ENCODE measurements at places on chromosomes 7 and 10.
A peak's percentile ranks its signal among the peaks of the same experiment; 100 is the strongest.

DNA sequence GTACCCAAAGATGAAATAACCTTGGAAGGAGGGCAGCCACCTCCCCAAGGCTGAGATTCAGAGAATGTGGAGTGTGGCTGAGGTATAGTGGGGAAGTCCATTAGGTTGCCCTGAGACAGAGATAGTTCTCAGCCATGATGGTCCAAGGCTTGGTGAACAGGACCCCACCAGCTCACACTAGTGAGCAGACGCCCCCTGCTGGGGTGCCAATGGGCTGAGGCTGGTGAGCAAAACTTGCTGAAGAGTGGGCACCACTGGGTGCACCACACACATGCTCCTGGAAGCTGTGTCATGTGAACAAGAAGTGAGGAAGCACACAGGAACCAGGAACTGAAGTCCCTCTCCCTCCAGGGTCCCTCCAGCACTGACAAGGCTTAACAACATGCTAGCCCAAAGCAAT lies 8.9 kb downstream of the FBXL13 start:
- peak; percentile 31 for DNase-seq

- DNase-seq: no peak
Measured at GRCh38 chr7:112067632-112068540, 138.3 kb downstream of the DOCK4 start.

DNA sequence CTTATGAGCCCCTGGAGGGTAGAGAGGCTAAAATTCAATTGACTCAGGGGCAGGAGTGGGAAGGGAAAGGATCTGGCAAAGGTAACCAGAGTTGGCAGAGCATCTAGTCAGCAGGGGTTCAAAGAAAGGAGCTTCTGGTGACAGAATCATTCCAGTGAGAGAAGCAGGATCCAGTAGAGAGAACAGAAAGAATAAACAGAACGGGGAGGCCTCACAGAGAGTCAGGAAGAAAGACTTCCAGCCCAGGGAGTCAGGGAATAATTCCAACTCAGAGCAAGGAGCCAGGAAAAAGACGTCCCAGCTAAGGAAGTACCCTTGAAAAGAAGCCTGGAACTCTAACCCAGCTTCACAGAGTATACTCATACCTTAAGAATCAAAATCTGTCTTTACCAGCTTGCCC lies 66.6 kb upstream of the CPXM2 start:
- DNase-seq: no peak

GRCh38 chr10:31197886-31198285 lies 121.1 kb upstream of the ZEB1 start:
- DNase-seq: no peak

DNA sequence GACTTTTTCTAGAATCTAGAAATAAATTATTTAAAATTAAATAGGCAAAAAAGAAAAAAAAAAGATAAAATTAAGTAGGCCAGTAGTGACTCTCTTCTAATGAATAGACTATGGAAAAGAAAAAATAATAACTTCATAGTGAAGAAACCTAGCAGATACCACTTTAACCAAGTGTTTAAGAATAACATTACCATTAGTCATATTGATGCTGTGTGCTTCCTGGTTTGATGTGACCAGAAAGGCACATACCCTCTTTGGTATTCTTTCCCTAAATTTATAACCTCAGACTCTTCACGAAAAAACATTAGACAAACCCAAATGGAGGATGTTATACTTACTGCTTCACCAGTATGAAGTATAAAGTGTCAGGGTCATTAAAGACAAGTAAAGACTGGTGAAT lies 42.6 kb downstream of the KIF20B start:
- DNase-seq: no peak

DNA sequence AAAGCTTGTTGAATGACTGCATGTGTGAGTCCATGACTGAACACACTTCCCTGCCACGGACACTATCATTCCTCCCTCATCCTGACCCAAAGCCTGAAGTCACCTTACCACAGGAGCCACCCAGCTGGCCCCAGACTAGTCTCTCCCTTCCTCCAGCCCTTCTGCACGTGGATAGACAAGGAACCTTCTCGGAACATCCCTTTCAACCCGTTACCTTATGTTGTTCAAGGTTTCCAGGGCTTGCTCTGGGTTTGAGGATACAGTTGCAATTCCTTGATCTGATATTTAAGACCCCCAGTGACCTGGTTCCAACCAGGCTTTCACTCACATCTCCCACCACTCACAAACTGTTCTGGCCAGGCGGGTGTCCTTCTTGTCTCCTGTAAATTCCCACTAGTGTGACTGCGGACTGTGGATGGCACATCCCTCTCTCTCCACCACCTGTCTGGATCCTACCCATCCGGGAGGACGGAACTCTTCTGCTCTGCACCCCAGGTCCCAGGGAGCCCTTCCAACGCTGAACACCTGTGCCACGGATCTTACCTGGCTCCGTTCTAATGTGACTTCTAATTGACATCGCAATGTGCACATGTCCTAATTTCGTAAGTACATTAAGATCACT lies 62.5 kb downstream of the HIPK2 start:
- no peak for DNase-seq

- DNase-seq: no peak
Measured at GRCh38 chr7:3942816-3943745, 642.0 kb downstream of the SDK1 start.

DNA sequence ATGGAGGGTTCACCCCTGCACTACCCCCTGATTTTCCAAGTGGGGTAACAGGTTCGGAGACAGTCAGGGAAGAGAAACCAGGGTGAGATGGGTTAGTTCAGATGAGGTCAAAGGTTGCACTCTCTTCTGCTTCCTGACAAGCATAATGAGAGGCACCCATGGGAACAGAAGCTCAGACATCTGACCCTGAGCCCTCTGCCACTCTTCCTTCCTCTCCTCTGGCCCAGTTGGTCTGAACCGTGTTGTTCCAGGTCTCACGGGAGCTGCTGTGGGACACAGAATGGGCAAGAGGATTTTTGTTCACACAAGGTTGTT lies 38.4 kb downstream of the DNAJB12 start:
- DNase-seq: no peak

DNA sequence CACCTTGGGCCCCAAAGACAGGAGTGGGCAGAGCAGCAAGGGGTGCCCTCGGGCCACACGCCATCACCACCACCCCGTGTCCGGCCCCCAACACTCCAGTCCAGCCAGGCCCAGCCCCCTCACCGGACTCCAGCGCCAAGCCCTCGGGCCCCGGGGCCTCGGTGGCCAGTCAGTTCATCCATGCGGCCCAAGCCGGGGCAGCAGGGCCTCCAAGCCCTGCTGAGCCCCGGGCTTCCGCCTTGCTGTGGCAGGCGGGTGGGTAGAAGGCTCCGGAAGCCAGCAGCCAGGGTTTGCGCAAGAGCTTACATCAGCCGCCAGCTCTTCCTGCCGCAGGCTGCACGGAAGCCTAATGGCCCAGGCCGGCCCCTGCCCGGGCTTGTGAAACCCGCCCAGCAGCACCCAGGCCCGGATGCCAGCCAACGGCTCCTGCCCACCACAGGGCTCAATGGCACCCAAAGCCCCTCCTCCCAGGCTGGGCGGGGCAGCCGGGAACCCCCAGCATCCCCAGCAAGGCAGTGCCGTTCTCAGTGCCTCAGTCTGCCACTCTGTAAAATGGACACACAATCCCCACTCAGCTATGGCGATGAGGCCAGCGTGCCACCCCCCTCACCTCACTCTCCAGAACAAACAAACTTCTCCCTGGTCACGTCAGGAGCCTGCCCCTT lies 26.5 kb downstream of the TNRC18 start:
- peak; percentile 74 for DNase-seq

DNA sequence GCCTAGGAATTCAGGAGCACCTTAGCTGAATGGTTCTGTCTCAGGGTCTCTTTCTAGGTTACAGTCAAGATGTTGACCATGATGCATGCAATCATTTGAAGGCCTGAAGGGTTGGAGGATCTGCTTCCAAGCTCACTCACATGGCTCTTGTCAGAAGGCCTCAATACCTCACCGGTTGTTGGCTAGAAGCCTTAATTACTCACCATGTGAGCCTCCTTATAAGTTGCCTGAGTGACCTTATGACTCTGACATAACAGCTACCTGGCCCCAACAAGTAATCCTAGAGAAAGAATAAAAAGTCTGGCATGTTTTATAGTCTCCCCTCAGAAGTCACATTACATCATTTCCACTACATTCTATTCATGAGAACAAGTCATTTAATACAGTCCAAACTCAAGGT lies 3.4 kb upstream of the C1GALT1 start:
- DNase-seq: no peak

- DNase-seq: no peak
Measured at GRCh38 chr10:13651969-13652720, 65.4 kb downstream of the PRPF18 start.

- no peak for DNase-seq
Measured at GRCh38 chr7:99499371-99499720, 735 bp downstream of the ZNF394 start.

DNA sequence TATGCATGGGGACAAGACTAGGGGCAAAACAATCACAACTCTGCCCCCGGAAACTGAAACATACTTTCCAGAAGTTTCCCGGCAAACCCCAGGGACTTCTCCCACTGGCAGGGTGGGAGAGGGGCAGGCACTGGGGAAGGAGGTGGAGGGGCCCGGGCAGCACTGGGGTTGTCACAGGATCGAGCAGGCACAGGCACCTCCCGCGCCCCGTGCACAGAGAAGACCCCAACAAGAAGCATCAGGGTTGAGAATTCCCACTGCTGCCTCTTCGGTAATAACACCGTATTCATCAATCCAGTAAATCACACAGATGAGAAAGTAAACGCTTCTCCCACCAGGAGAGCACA lies 490.5 kb downstream of the PTPRN2 start:
- no peak for DNase-seq

DNA sequence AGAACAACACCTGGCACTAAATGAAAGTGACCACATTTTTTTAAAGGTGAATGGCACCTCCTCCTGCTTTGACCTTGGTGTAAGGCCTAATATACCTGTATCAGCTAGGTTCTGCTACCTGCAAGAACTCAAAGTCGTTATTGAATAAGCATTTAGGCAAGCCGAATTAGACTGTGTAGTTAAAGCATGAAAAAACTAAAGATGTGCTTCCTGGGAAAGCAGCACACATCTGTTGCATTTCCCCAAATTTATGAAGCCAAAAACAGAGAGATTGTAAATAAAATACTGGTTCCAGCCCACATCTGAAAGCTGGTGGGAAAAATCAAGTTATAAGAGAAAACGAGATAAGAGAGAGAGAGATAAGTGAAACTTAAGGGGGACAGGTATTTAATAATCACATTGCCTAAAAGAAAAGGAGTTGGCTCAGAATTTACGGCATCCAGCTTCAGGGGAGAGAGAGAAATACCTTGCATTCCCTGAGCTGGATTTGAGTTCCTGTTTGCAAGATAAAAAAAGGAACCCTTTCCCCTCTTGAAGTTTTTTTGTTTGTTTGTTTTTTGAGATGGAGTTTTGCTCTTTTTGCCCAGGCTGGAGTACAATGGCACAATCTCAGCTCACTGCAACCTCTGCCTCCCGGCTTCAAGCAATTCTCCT lies 1.8 kb upstream of the XPNPEP1 start:
- DNase-seq: no peak

DNA sequence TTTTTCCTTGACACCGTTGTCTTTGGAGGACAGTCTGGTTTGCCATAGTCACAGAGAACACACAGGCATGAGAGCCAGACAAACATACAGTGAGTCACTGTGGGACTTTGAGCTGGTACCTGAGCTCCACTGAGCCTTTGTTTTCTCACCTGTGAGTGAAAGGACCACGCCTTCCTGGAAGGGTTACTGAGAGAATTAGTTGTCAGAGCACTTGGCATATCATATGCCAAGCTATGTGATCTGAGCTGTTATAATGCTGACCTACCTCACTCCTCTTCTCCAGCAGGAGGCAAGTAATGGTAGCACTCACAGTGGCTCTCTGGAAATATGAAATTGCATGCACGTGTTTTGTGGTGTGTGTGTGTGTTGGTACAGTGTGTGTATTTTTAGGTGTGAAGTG lies 59.7 kb downstream of the CXCL12 start:
- no peak for DNase-seq

- DNase-seq: no peak
Measured at GRCh38 chr7:78479348-78479747, 680.8 kb downstream of the PHTF2 start.

DNA sequence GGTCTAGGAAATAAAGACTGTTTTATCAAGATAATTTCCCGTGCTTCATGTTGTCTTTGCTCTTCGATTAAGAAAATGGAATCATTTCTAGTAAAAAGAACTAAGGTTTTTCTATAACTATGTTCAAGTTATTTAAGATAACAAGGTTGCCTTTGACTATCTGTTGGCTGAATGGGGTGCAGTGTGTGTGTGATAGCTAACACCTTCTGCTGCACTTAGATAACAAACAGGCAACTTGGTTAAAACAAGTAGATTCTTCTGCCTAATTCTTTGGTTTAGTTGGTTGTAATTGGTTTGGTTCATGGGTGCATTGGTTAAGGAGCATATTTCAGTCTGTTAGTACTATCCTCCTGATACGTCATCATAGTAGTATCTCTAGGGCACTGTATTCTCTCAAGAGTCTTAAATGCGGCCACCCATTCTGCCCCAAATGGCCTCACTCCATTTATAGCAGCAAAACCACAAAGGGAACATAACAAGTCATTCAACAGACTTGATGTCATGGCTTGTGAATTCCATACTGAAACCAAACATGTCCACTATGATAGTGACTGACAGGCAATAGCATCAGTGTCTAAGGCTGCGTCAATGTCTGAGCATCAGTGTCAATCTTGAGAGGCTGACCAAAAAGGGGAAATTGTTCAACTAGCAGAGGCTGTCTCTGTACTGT lies 55.7 kb downstream of the CCDC3 start:
- no peak for DNase-seq

DNA sequence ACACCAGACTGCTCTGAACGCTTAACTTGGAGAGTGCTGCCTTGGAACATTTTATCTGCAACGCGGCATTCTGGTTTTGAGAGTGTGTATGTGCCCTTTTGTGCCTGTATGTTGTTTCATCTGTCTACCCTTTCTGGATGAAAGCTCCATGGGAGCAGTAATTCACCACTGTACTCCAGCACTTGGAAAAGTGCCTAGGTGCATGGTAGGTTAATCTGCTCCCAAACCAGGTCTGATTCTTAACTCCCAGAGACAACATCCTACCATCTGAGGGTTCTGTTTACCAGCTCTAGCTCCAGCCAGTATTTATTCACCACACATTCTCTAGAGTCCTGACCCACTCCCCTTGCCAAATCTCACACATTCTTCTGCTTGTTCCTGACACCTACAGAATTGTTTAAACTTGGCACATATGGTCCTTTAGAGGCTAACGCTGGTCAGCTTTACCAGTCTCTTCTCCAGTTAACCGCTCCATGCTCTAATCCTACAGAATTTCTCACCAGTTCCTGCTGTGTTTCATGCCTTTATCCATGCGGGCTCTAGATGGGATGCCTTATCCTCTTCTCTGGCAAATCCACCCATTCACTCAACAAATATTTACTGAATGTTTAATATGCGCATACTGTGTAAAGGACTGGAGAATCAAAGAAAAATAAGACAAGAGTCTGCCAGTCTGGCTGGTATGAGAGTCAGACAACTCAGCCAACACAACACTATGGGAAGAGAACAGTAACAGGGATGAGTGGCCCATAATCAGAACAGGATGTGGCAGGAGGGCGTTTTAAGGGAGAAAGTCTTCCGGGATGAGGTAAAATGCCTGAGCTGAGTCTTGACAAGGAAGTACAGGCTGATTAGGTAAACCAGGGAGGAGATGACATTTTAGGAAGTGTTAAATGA lies 46.3 kb downstream of the MTPN start:
- no peak for DNase-seq

- no peak for DNase-seq
Measured at GRCh38 chr7:131057794-131058070, 269.9 kb upstream of the MKLN1 start.

GRCh38 chr7:124701955-124702354 lies 63.6 kb downstream of the GPR37 start:
- no peak for DNase-seq

- DNase-seq: no peak
Measured at GRCh38 chr10:17671307-17671706, 27.4 kb downstream of the STAM start.

Measured in activated T-cell treated with anti-CD3 and anti-CD28 coated beads for 1 hour (primary cell).